ENCODE measurements at places on chromosomes 16 and 17.

DNA sequence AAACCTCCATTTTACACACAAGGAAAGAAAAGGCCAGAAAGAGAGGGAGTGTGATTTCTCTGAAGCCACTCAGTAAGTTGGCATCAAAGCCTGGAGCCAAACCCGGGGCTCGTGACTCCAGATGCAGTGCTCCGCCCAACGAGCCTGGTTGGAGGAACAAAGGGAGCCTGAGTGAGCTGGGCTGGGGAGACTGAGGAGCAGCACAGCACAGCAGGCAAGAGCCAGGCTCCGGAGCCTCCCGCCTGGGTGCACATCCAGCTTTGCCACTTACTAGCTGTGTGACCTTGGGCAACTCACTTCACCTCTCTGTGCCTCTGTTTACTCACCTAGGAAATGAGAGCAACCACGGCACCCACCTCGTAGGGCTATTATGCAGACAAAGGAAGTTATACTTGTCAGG is 5.6 kb downstream of the GSG1L start:
- DNase-seq, result no peak

- no peak for DNase-seq
Observed at GRCh38 chr16:87564524-87564778, 37.9 kb upstream of the JPH3 start.

DNA sequence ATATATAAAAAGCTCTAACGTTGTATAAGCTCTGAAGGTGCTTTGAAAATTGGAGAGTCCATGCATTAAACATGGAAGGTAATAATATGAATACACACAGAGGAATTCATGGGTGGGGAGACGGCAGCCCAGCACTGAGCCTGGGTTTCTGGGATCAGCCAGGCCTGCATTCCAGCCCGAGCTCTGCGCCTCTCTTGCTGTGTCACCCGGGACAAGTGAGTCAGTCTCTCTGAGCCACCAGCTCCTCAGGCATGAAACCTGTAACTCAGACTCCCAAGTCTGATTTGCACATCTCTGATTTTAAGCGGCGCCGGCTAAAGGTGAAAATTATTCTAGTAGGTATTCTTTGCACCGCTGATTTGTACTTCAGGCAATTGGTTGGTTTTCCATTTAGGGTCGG is 238.8 kb downstream of the MRTFB start:
- no peak for DNase-seq

- DNase-seq, result no peak
Observed at GRCh38 chr17:12522743-12523183, 142.9 kb upstream of the MYOCD start.

- DNase-seq, result no peak
Observed at GRCh38 chr17:21510686-21511362, 134.7 kb downstream of the KCNJ12 start.

- no peak for DNase-seq
Observed at GRCh38 chr17:19796457-19796856, 48.4 kb upstream of the ALDH3A1 start.

DNA sequence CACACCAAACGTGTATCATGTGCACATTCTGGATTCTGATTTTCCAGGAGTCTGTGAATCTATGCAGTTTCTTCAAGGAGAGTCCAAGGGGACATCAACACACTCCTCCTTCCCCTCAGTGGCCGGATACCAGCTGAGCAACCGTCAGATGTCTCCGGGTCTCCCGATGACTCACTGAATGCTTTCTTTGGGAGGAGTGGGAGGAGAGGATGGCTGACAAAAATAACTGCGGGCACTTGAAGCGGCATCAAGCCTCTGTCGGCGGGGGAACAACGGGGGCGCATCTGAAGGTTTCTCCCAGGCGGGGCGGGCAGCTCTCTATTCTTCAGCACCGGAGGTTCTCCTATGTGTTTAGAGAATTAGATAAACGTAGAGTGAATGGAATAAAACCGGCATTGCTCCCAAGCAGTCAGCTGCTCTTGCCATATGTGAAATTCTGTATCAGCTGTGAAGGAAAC is 24.6 kb upstream of the LRRC75A start:
- DNase-seq, result no peak

GRCh38 chr17:48240122-48240521 is 132.6 kb downstream of the SNX11 start:
- no peak for DNase-seq

DNA sequence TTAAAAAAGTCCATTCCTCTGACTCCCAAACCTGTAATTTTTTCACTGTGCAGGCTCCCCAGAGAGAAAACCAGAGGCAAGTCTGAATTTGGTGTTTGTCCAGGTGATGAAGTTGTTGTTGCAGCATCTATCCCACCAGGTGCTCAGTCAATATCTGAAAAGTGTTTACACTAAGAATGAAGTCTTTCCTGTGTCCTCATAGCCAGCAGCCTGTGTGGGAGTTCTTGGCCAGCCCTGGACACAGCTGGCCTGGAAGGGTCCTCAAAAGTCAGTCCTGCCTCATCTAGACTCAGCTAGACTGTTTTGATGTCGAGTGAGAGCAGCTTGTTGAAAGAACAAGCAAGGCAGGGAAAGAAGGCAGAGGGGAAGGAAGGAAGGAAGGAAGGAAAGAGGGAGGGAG is 3.3 kb upstream of the PMP22 start:
- DNase-seq, result no peak

GRCh38 chr16:19071811-19072777 is 4.7 kb downstream of the COQ7 start:
- peak; percentile 54 for DNase-seq

All from globus pallidus (tissue), 1 donor.